ENCODE measurements at places on chromosomes 13 and 19.

GRCh38 chr19:5985098-5985783, 7.3 kb upstream of the RANBP3 start:
- peaks cover 8% of the 10 kb centered on the region for H3K4me1 ChIP-seq
- H3K27me3 ChIP-seq, result no peaks in the 10 kb centered on the region
- H3K4me3 ChIP-seq, result no peak overlapping the region
- no peak overlapping the region for H3K27ac ChIP-seq
- DNase-seq, result no peak
- no peaks in the 10 kb centered on the region for H3K36me3 ChIP-seq

DNA sequence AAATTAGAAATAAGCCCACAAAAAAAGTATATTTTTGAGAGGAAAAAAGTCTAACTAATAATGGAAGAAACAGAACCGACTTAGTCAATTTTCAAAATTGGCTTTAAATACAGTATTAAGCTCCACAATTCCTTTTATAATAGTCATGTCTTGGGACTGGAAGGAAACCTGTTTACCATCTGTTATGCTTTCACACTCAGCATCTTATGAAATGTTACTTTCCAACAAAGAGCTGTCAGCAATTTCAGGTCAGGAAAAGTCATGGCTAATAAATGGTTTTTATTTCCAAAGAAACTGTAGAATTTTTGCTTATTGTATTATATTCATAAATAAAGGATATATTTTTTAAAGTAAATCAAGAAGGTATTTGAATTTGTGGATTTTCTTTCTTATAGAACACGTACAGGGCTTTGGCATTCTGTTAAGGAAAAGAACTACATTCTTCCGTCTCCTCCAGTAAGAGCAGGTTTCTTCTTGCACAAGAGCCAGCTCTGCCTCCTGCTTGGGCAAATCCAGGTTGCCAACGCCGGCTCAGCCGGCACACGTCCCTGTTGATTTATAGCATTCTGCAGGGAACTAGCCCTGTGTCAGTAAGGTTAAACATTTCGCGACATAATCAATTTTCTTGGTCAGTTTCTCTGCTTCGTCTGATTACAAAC, 52.9 kb upstream of the GPR12 start:
- no peaks in the 10 kb centered on the region for H3K36me3 ChIP-seq
- H3K4me1 ChIP-seq, result no peaks in the 10 kb centered on the region

DNA sequence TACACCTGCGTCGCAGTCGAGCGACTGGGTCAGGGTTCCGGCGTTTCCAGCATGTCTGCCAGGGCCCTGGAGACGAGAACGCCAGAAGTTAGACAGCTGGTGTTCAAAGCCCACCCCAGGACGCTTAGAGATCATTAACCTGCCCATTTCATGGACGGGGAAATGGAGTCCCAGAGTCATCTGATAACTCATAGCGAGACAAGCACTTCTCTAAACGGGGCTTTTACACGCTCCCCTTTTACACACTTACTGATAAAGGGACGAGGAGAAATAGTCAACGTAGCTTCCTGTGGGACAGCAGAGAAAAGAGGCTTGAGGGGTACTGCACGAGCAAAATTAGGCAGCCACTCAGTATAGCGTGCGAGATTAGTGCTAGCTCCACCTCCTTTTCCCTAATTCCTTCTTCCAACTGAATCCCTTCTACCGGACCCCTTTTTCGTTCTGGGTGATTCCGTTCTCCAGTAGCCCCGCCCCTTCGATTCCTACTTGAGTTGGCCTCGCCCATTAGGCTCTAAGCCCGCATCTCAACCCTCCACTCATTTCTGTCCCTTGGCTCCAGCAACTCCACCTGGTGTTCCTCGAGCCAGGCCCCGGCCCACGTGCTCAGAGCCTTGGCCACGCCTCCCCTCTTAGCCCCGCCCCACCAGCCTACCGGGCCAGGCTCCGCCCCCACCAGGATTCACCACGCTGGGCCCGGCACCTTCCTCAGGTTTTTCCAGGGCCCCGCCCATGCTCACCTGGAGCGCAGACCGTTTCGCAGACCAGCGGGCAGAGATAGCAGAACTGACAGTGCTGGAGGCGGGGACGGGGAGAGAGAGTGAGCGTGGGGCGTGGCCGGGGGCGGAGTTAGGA, 3.7 kb downstream of the HRC start:
- H3K4me1 ChIP-seq, result no peaks in the 10 kb centered on the region
- H3K27ac ChIP-seq, result peak overlapping the region; percentile 74
- H3K27me3 ChIP-seq, result no peaks in the 10 kb centered on the region
- H3K36me3 ChIP-seq, result no peaks in the 10 kb centered on the region
- peak; percentile 66 for DNase-seq

- no peaks in the 10 kb centered on the region for H3K36me3 ChIP-seq
- H3K27me3 ChIP-seq, result no peaks in the 10 kb centered on the region
- no peak overlapping the region for H3K4me3 ChIP-seq
- H3K27ac ChIP-seq, result no peak overlapping the region
- DNase-seq, result no peak
Observed at GRCh38 chr13:112883241-112883945, 85.6 kb upstream of the MCF2L start.

GRCh38 chr13:41056194-41056593, 5.1 kb upstream of the WBP4 start:
- H3K27me3 ChIP-seq, result no peaks in the 10 kb centered on the region
- peaks cover 52% of the 10 kb centered on the region for H3K4me1 ChIP-seq
- no peak for DNase-seq
- H3K36me3 ChIP-seq, result no peaks in the 10 kb centered on the region

DNA sequence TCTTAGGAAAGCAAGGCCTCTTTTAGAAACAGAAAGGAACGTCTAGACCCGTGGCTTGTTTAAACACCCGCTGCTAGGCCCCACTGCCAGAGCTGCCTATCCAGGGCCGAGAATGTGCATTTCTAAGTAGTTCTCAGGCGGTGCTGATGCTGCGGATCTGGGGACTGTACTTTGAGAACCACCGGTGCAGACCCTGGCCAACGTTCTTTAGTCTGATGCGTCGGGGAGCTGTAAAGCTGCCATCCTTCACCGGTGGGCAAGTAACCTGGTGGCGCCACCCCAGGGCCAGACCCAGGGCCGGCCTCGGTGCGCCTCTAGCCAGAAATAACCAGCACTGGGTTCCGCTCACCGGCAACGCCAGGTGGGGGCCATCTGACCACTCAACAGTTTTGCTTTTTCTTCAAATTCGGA, 47.1 kb downstream of the TGDS start:
- peak overlapping the region; percentile 85 for H3K27ac ChIP-seq
- H3K27me3 ChIP-seq, result no peaks in the 10 kb centered on the region
